ENCODE measurements at places on chromosomes 3 and 15.

DNA sequence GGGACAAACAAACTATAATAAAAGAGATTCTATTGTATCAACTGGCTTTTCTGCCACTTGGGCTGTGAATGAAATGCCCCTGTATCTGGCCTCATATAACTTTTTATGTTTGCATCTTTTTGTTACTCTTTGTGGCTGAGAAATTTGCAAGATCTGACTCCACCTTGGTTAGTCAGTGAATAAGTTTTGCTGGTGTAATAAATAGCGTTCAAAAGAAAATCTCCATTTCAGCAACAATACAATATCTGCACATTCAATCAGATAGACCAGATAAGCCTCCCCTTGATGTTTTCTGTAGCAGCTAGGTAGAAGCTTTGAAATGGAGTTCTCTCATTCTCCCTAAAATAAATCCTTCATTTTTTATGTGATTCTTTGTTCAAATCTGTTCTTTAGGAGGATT, 12.0 kb downstream of the TRAT1 start:
- DNase-seq, result no peak

GRCh38 chr3:130480736-130481135, 36.2 kb upstream of the COL6A6 start:
- no peak for DNase-seq

GRCh38 chr15:98959640-98960007, 48.0 kb downstream of the PGPEP1L start:
- no peak for DNase-seq

DNA sequence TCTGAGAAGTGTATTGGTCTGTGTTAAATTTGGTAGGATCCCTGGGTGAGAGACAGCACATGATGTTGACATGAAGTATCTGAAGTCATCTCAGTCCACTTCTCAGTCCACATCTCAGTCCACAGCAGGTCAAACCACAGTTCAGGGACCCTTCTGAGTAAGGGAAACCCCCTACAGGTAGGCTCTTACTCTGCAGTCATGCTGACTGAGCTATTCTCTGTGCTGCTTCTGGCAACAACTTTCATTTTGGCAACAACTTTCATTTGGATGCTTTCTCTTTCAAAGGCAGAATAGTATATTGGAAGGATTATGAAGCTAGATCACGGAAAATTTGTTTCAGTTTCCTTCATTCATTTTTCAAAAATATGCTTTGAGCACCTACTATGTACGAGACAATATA, 178.2 kb upstream of the GOLIM4 start:
- no peak for DNase-seq

- no peak for DNase-seq
These were observed 130.4 kb upstream of the ATP10A start for GRCh38 chr15:25993506-25993905.

DNA sequence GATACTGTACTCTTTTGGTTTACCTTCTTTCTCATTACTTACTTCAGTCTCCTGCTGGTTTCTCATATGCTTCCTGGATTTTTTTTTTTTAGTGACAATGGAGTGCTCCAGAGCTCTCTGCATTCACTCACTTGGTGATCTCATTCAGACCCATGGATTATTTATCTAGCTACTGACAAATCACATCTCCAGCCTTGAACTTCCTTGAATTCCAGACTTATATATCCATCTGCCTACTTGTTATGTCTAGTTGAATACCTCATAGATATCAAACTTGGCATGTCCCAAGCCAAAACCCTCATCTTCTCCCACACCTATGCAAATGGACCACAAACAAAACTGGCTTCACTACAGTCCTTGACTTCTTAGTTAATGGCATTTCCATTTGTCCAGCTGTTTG, 234.7 kb upstream of the ZPLD1 start:
- no peak for DNase-seq

DNA sequence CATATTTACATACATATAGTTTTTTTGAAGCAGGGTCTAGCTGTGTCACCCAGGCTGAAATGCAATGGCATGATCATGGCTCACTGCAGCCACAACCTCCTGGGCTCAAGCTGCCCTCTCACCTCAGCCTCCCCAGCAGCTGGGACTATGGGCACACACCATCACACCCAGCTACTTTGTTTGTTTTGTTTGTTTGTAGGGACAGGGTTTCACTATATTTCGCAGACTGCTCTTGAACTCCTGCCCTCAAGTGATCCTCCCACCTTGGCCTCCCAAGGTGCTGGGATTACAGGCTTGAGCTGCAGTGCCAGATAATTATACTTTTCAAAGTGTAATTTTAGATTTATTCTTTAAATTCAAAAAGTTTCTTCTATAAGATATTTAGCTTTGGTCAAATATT, 10.2 kb downstream of the GTF2A2 start:
- no peak for DNase-seq

GRCh38 chr15:22968366-22968765, 11.8 kb downstream of the CYFIP1 start:
- no peak for DNase-seq

DNA sequence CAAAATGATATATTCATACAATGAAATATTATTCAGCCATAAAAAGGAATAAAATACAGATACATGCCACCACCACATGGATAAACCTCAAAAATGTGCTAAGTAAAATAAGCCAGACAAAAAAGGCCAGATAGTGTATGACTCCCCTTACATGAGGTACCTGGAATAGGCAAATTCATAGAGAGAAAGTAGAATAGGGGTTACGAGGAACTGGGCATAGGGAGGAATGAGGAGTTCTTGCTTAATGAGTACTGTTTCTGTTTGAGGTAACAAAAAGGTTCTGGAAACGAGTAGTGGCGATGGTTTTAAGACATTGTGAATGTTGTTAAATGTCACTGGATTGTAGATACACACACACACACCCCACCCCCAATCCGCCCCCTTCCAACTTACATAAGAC, 8.2 kb downstream of the RAF1 start:
- no peak for DNase-seq

GRCh38 chr3:170753421-170754310, 116.3 kb downstream of the RPL22L1 start:
- DNase-seq, result no peak

GRCh38 chr15:72239652-72240051, 8.7 kb upstream of the PKM start:
- no peak for DNase-seq

DNA sequence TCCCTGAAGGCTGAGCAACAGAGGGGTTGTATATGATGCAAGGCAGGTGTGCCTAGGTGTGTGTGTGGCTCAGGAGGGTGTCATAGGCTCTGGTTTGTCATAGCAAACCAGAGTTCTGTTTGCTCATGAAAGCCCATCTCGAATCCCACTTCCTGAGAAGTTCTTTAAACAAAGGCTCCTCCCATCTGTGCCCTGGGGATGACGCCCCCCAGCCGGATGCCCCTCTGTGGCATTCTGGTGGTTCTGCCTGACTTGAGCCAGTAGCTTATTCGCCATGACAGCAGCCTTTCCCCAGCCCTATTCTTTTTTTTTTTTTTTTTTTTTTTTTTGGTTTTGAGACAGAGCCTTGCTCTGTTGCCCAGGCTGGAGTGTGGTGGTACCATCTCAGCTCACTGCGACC, 45.4 kb downstream of the PDIA5 start:
- DNase-seq, result no peak

DNA sequence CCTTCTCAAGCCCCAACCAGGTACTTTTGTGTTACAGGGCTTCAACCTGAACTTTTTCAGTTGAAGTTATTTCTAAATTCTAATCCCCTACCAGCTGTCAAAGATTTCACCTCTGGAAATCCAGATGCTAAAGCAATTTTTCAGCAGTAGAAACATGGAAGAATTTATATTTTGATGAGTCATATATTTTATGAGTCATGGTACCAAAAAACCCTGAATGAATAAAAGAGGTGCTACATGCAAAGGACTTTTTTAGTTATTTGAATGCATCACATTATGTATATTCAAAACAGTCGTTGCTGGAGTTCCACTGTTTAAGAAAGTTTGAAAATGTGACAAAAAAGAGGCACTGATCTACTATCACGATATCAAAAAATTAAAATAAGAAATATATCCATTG, 96.0 kb upstream of the ZNF385D start:
- no peak for DNase-seq

DNA sequence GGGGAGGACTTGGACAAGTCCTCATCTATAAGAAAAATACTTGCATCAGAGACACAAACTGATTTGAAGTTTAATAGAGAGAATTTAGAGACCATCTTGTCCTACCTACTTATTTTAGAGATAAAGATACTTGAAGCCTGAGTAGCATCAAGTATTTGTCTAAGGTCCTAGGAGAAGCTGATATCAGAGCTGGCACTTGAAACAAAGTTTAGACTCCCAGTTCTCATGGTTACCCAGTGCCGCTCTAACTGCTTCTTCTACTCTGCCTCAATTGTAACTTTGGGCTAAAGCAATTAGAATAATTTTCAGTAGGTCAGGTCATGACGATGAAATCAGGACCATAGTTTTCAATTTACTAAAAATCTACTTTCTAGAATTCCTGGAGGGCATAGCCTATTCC, 123.9 kb upstream of the CADPS start:
- DNase-seq, result no peak

DNA sequence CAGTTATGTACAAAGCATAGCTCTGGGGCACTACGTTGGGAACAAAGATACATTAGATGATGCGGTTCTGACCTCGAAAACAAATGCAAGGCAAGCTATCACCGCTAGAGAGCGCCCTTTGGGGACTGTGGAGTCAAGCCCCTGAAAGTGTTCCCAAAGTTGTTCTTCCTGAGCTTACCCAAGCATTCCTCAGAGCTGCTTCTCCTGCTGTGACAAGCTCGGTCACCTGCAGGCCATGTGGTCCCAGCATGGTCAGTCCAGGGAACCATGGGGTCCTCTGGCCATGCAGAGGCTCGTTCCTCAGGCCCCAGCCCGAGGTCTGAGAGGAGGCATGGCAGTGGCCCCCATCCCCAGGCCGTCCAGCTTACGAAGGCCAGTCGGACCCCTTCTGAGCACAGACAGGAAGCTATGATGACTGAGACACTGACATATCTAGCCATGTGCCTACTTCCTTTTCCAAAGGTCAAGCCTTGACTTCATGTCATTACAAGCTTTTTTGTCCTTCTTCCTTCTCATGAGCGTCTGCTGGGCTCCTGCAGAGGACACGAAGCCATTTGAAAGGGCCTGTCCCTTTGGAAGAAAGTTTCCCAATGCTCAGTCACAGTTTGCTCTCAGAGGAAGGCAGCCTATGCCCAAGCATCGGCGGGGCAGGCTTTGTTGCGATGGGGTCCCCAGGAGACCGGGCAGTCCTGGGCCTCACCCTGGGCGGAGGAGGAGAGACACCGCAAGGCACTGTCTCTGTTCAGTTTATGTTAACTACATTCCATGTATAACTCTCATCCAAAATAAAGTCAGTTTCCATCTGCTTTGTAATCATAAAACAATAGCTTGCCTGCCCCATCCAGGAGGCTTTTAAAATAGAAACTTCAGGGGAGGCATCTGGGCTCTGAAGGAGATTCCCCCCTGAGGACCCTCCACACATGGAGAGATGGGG, 79.3 kb downstream of the ATP10A start:
- no peak for DNase-seq

GRCh38 chr15:90210593-90210992, 9.5 kb downstream of the SEMA4B start:
- DNase-seq, result no peak

DNA sequence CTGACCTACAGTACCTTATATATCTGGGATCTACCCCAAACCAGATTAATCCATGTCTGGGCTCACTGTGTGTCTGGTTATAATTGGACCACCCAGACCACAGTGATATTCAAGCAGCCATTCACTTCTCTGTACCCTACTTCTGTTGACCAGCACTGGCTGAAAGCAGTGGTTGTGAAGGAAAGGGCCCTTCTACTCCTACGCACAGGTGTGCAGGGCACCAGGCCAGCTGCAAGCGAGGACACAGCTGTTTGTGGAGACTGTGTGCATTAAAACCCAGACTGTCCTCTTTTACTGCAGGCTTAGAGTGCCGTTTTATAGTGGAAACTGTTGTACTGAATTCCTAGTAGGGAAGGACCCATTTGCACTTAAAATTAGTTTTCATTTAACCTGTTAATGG, 29.5 kb downstream of the CTDSPL start:
- no peak for DNase-seq

DNA sequence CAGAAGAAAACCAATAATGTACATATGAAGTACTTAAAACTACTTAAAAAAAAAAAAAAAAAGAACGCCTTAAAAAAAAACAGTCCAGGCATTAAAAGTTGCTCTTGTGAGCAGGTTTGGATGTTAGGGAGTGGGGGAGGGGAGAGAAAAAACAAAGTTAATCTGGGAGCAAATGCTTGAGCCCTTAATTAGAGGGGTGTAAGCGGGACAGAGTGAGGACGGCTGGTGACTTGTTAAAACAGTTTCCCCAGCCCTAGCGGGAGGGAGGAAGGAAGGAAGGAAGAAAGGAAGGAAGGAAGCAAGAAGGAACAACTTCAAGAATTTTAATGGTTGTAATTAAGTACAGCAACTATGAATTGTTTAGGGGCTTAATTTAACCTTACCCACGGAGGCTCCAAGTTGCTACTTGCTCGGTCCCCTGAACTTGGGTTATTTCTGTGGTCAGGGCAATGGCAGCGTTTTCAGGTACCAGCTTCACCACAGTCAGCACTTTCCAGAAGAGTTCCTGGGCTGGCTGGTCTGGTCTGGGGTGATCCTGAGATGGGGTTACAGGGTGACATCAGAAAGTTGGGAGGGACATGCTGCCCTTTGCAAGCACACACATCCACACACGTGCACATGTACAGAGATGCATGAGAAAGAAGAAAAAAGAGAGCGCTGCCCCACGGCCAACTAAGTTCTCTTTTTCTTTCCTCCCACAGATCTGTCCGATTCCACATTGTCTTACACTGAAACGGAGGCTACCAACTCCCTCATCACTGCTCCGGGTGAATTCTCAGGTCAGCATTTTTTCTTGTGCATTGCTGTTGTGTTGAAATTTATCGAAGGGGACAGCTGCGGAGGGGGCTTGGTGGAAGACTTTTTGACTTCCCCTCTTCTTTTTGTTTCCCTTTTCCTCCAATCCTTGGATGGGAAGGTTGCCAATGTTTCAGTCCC, 14.0 kb downstream of the SMAD6 start:
- DNase-seq, result no peak

DNA sequence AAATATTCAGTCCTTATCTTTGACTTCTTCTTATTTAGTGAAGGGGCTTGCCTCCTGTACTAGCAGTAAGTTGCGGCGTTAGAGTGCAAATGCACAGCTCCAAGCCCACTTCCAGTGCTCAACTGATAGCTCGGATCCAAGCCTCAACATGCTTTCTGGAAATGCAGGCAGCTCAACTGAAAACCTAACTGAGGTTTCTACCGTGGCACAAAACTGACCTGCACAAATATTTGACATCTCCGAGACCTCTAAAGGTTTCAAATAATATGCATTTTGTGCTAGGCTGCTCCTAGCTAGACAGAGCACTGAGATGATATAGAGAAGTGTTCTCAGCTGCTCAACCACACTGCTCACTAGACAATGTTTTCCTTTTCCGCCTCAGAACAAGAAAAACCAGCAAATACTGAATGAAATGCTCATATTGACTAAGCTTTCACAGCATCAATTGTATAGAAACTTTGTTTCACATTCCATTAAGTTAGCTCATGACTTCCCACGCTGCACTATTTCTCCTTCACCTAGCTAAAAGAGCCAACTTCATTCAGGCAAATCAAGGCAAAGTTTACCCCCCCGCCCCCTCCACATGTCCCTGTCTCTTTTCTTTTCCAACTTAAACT, 822 bp downstream of the ZNF385D start:
- peak; percentile 55 for DNase-seq

GRCh38 chr3:7410782-7411181, 549.9 kb downstream of the GRM7 start:
- no peak for DNase-seq

GRCh38 chr3:85851071-85851470, 892.3 kb downstream of the CADM2 start:
- DNase-seq, result no peak

All from NCI-H526 treated with DMSO at 0.1 percent for 48 hours (cell line).